Activated CD8-positive, alpha-beta T cell treated with anti-CD3 and anti-CD28 coated beads, Interleukin-2, amount 10 ng/mL, durations not matched to agents 7 days and 5 days (primary cell): ENCODE measurements at places on chromosomes 2 and 18.

- DNase-seq: no peak
Measured at GRCh38 chr2:33859811-33860461, 260.8 kb upstream of the FAM98A start.

DNA sequence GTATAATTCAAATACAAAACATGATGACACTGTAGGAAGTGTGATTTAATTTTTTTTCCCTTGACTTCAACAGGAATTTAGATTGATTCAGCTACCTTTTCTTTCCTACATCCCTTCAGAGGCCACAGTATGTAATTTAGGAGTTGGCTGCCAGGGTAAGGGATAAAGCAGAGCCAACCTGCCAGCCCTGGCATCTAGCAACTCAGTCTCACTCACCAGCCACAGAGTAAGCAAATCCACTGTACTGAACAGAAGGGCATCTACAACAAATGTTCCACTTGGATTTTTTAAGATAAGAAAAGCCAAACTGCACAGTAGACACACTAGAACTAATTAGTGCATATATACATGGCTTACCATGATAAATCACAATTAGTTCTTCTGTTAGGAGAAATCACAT lies 54.3 kb upstream of the PEX13 start:
- no peak for DNase-seq

- DNase-seq: peak; percentile 68
Measured at GRCh38 chr2:173355132-173355865, 627 bp downstream of the CDCA7 start.

- no peak for DNase-seq
Measured at GRCh38 chr18:33210575-33211189, 229.8 kb downstream of the CCDC178 start.

- DNase-seq: no peak
Measured at GRCh38 chr2:197184959-197185586, 125.5 kb downstream of the ANKRD44 start.

DNA sequence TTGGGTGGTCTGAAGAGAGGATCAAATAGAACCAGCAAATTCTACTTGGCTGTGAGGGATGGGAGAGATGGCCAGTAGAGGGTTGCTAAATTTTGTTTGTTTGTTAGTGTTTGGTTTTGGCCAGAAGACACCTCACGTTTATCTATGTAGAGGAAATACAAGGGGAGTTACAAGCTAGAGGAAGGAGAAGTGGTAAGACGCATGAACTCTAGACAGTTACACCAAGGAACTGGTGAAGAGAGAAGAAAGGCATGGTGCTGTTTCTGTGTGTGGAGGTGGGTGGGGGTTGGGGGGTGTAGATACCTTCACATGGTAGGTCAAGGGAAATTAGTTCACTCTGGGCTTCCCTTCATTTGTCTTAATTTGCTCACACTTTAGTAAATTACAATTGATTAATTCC lies 25.6 kb downstream of the RASGRP3 start:
- DNase-seq: no peak

- DNase-seq: no peak
Measured at GRCh38 chr18:62026586-62026985, 133.8 kb upstream of the RNF152 start.

DNA sequence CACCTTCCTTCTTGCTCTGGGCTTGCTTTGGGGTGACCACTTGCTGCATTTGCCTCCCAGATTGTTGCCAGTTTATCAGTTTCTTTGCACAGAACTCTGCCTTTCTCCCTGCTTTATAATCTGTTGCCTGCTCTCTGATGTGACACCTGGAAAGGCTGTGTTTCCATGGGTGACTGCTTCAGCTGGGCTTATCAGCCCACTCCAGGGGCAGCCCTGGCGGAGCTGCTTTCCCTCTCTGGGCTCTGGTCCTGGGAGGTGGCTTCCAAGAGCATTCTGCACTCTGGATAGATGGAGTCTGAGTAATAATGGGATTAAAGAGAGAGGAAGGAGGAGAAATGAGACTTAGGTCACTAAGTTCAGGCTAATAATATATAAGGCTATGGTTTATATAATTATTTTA lies 352.7 kb downstream of the TSN start:
- DNase-seq: no peak

- no peak for DNase-seq
Measured at GRCh38 chr2:144948205-144948855, 428.4 kb upstream of the ZEB2 start.

- DNase-seq: no peak
Measured at GRCh38 chr2:175684466-175684865, 317.6 kb downstream of the LNPK start.

DNA sequence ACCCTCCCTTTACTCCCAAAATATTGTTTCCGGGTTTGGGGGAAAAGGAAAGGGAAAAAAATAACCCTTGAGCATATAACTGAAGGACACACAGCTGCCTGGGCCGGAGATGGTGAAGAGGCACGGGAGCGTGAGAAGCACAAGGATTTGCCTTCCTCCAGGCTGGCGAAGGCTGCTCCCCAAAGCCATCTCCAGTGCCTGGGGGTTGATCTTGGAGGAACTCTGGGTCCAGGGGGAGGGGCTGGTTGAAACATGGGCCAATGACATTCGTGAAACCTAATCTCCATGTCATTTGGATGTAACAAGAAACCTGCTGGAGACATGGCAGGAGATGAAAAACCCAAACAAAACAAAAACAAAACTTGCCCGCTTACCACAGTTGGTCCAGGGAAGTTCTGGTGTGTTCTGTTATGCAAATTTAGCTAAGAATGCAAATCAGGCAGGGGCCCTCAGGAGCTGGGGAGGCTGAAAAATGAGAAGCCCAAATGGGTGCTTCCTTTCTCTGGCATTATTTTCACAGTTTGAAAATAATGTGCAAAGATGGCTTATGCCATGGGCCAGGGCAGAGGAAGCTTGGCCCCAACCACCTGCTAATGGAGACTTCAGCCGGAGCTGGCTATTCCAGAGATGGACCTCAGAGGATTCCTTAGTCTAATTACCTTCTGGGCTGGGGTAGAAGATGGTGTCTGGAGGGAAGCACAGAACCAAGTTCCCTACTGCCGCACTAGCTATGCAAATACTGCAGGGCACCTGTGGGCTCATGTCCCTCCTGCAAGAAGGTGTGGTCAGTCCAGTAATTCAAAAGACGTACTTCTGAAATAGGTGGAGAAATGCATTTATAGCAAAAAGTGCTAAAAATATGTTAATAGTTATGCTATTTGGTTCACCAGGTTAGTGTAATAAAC lies 180.9 kb downstream of the BCL2 start:
- DNase-seq: no peak

DNA sequence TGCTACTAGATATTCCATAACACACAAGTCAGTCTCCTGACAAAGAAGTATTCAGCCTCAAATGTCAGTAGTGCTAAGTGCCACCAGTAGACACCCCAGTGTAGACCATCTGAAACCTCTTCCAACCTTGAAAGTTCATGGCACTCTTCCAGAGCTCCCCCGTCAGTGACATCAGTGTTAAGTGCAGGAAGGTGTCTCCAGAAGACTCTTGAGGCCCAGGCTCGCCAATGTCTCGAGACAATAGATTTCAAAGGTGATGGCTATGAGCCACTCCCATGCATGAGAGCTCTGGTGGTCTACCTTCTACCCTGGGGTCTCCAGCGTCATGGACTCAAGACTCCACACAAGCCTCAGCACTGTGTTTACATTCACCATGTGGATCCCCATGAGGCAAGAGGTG lies 183.8 kb downstream of the SMAD2 start:
- DNase-seq: no peak

DNA sequence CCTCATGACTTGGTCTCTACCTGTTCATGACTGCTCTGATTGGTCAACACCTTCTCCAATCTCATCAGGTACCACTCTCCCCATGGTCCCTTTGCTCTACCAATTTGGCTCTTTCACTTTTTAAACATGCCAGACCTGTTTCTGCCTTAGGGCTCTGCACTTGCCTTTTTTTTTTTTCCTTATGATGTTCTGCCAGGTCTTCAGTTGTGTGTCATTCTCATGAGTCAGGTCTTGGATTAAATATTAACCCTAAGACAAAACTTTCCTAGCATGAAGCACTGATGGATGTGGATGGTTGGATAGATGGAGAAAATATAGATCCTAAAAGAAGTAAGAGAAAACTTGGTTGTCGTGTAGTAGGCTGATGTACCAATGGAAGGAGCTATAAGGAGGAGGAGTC lies 219.3 kb downstream of the TTC32 start:
- no peak for DNase-seq

DNA sequence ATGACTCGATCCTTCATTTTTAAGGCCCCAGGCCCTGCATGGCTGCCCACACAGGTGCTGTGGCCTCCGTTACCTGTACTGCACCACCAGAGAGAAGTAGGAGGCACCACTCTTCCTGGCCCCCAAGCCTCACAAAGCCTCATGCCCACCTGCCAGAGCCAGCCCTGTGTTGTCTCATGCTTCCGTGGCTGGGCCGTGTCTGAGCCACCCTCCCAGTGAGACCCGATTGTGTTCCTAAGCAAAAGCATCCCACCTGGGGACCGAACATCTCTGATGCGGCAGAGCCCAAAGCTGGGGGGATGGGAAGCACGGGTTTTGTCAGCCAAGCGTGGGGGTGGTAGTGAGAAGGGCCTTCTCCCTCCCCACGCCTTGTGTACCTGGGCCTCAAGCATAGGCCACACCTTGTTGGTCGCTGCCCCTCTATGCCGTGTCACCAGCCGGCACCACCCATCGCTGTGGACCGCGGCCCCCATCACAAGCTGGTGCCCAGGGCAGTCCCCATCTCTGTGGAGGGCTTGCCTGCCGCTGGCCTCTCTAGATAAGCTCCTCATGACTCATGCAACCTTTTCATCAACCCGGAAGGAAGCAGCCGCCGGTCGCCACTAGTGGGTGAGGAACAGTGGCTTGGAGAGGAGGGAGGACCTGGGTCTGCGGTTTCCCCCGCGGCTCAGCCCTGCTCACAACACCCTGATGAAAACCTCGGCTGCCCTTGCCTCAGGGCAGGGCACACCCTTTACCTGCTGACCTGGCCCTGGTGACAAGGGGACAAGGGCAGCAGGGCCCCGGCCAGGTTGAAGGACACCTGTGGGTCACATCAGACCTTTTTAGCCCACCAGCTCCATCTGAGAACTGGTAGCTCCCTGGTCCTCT lies 2.7 kb upstream of the RNPEPL1 start:
- DNase-seq: peak; percentile 96

- DNase-seq: peak; percentile 65
Measured at GRCh38 chr18:13159579-13159978, 59.0 kb upstream of the LDLRAD4 start.
